Stimulated activated CD4-positive, alpha-beta T cell treated with anti-CD3 and anti-CD28 coated beads, Interleukin-15, amount 100 ng/mL, for 24 hours (primary cell): ENCODE measurements at places on chromosomes 12 and 14.

DNA sequence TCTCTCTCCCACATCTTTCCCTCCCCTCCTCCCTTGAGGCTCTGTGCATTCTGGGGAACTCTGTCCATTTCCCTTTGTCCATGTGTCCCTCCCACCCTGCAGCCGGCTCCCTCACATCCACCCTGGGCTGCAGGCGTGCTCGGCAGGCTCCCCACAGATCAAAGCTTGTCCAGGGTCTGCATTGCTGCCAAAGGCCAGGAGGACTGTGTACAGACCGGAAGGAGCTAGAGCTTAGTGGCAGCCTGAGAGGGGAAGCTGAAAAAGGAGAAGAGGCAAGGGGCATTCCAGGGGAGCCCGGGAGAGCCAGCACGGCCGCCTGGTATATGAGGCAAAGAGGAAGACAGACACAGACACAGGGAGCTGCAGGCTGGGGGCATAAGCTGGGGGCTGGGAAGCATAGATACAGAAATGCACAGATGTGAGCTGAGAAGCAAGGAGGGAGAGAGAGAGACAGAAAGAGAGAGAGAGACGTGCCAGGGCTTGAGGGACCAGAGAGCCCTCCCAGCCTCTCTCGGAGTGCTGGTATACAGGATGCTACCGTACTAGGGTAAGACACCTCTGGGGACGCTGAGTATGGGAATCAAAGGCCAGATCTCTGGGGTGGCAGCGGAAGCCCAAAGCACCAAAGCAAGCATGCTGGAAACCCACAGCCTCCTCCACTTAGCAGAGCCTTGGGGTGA, 3.3 kb downstream of the CD4 start:
- peak; percentile 38 for DNase-seq

- no peak for DNase-seq
Measured at GRCh38 chr14:97275276-97275675, 478.1 kb downstream of the VRK1 start.

- peak; percentile 21 for DNase-seq
Measured at GRCh38 chr12:22396253-22396652, 61.7 kb upstream of the ST8SIA1 start.

- no peak for DNase-seq
Measured at GRCh38 chr14:101716956-101717662, 44.4 kb upstream of the PPP2R5C start.

DNA sequence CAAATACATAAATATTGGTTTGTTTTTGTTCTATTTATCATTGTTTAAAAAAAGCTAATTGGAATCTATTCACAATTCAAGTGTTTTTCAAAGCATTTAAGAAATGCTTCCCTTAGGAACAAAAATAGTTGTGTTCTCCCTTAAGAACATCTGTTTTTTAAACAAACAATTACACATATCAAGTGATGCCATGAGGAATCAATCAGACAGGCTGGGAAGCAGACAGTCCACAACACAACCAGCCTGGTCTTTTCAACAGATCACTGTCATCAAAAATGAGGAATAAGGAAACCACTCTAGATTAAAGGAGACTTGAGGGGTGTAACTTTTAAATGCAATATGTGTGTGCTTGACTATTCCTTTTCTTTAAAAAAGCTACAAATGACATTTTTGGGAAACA, 25.5 kb downstream of the GALC start:
- DNase-seq, result no peak

GRCh38 chr12:99596762-99597161, 50.8 kb upstream of the GARIN6 start:
- DNase-seq, result no peak

GRCh38 chr12:64587447-64587846, 22.8 kb upstream of the RASSF3 start:
- no peak for DNase-seq

GRCh38 chr12:57151741-57152630, 4.6 kb upstream of the LRP1-AS start:
- no peak for DNase-seq

DNA sequence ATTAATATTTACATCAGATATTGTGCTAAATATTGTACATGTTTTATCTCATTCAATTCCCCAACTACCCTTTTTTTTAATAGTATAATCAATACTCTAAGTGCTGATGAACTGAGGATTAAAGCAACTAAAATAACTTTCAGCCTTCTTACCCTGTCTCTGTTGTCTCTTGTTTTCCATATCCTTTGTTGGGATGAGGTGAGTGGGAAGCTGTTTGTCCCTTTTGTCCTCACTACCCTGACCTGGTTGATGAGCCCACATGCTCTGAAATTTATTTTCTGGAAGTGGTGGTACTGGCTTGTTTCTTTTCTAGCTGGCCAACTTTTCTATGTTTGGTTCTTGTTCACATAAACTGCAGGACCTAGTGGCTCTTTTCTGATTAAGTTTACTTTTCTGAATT, 9.6 kb upstream of the ART4 start:
- DNase-seq, result no peak

- DNase-seq, result no peak
Measured at GRCh38 chr14:97413966-97414717, 617.0 kb downstream of the VRK1 start.

DNA sequence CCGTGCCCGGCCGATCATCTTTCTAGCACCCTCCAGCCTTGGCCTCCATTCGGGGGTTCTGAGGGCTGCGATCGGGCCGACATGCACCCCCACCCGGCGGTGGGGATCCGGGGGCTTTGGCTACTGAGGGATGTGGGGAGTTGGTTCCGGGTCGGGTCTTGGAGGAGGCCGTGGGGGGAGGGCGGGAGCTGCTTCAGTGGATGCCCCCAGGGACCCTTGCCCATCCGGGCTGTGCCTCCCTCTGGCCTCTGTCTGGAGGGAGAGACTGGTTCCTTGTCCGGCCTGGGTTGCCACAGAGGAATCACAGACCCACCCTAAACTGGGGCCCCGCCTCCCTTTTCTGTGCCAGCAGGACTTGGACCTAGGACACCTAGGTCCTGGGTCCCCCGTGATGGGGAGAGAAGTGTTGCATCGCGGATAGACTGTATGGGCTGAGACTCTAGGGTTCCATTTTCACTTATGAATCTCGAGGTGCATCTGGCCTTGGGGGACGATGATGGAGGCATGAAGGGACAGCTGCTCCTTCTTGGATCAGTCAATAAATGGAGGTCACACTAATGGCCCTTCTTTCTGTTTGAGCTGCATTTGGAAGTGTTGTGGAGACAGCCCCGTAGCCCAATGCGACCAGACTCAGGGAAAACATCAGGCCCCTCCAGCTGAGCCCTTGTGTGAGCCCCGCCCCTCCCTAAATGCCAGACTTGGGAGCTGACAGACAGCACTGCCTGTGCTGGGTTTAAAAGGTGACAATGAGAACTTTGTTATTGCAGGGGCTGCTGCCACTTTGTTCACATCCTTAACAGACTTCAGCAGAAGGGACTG, 577 bp downstream of the DTX3 start:
- DNase-seq, result peak; percentile 20

DNA sequence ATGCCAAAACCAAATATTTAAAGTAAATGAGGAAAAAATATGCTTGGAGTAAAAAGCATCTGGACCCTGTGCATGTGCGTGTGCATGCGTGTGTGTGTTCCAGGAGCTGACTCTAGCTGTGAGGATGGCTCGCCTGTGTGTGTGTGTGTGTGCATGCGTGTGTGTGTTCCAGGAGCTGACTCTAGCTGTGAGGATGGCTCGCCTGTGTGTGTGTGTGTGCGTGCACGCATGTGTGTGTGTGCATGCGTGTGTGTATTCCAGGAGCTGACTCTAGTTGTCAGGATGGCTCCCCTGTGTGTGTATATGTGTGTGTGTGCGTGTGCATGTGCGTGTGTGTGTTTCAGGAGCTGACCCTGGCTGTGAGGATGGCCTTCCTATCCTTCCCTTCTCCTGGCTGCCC, 357.7 kb downstream of the CACNA1C start:
- no peak for DNase-seq

DNA sequence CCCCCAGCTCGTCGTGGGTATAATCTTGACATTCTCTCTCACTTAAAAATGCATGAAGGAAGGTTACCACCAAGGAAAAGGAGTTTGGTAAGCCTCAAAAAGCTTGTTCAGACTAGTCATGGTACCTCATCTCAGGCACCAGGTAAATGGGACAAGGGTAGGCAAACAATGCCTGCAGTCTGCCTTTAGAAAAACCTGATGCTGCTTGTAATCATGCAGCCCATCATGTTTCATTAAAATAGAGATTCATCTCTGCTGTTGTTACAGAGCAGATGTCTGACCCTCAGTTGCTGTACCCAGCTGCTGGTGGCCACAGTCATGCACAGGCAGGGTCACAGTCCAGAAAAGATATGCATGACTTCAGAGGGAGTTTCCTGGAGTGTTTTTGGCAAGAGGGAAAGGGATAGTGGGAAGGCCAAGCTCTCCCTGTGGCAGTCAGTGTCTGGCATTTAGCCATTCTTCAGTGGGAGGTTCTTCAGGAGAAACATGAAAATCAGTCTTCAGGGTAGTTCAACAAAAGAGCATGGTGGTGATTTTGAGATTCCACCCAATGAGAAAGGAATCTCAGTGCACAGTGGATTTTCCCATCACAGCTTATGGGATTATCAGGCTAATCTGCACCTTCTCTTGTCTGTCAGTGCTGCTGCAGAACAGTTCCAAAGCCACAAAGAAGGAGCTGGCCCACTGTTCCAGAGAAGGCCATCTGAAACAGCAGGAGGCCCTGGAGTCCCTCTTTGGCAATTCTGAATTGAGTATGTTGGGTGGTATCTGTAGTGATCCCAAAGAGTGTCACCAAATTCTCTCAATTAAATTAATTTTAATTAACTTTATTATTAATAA, 202.7 kb upstream of the FRMD6 start:
- no peak for DNase-seq

GRCh38 chr14:69263771-69264170, 3.8 kb downstream of the GALNT16 start:
- DNase-seq, result no peak

DNA sequence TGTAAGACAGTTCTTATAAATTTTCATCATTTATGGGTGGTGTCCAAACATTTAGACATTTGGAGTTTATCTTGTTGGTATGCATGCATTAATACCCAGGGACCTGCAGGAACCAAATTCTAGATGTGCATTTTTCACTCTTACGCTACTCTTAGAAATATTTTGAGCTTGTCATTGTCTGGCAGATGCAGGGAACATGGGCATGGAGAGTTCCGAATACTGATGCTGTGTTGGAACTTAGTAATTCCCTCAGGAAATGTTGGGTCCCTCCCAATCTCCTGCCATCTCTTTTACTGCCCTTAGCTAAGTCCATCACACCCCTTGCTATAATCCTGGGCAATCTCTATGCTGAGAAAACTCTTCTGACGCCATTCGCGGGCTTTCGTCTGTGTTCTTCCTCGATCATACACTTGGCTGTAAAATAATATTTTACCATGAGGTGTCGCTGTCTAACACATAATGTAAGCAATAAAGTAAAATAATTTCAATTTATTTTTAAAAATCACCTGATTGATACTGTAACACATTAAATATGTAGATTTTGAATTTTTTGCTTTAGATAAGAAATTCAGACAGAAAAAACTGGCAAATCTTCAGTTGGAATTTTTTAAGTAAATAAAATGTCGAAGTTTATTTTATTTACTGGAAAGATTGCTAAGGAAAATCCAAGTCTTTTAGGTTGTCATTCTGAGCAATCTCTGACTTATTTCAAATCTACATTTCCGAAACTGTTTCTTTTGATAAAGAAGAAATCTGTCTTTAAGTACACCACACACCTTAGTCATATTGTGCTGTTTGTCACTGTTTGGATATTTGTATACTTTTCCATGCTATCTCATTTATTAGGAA, 304.1 kb upstream of the SSTR1 start:
- DNase-seq, result peak; percentile 9

- no peak for DNase-seq
Measured at GRCh38 chr12:71848212-71848611, 8.7 kb downstream of the TBC1D15 start.

GRCh38 chr14:44316647-44317440, 190.2 kb downstream of the FSCB start:
- peak; percentile 15 for DNase-seq

- DNase-seq, result no peak
Measured at GRCh38 chr12:16520328-16520727, 85.6 kb downstream of the LMO3 start.

DNA sequence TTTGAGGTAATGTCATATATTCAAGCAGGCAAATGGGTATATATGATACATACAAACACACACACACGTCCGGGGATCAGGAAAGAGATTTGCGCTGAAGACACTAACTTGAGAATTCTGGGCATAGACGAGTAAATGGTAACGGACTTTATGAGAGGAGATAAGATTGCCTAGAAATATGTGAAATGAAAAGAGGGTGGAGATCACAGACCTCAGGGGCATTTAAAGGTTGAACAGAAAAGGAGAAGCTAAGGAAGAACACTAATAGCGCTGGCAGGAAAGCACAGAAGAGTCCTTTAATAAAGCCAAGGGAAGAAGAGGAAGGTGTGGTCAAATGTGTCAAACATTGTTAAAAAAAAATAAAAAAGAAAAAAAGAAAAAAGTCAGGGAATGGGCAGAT, 13.1 kb downstream of the CRY1 start:
- no peak for DNase-seq

DNA sequence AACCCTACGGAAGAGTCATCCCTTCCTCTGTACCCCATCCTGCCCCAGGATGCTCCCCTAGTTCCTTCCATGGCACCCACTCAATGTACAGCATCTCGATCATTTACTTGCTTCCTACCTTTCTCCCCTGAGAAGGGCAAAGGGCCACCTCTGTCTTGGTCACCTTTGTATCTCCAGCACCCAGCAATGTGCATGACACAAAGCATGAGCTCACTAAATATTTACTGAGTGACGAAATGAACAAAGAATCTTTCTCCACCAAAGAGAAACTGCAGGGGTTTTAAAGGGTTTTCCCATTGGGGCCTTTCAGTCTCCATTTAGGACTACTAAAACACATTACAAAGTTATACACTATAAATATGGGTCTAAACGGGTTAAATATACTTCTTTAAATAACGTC, 30.6 kb downstream of the ATG14 start:
- DNase-seq, result no peak

DNA sequence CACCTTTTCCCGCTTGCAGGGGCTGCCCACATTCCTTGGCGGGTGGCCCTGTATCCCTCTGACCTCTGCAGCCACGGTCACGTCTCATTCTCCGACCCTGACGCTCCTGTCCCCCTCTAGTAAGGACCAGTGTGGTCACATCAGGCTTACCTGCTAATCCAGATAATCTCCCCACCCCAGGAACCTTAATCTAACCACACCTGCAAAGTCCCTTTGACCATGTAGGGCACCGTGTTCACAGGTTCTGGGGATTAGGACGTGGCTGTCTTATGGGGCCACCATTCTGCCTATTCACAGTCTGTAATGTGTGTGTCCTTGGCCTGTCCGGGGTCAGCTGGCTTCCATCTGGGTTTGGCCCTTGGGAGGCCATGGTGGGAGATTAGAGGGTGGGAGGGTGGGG, 368.9 kb downstream of the AACS start:
- DNase-seq, result no peak

GRCh38 chr14:94367347-94368242, 20.8 kb downstream of the SERPINA1 start:
- no peak for DNase-seq
